ENCODE measurements at places on chromosomes 6 and 20.

- no peak for DNase-seq
Measured at GRCh38 chr20:40770564-40771307, 81.7 kb upstream of the MAFB start.

DNA sequence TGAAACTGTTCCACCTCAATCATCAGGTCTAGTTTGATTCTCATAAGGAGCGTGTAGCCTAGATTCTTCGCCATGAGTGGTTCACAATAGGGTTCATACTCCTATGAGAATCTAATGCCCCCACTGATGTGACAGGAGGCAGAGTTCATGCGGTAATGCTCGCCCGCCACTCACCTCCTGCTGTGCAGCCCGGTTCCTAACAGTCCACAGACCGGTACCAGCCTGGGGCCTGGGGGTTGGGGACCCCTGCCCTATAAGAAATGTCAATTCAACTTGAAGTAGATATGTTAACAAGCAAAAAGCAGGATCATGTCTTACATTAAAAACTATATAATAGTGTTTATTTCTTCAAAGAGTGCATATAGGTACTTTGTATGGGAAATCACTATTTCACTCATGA is 216.5 kb downstream of the COL19A1 start:
- DNase-seq: no peak

- DNase-seq: no peak
Measured at GRCh38 chr20:41392295-41392694, 25.7 kb upstream of the EMILIN3 start.

- no peak for DNase-seq
Measured at GRCh38 chr6:5751525-5752390, 255.0 kb downstream of the NRN1 start.

- DNase-seq: no peak
Measured at GRCh38 chr6:35410131-35410530, 42.0 kb upstream of the FANCE start.

DNA sequence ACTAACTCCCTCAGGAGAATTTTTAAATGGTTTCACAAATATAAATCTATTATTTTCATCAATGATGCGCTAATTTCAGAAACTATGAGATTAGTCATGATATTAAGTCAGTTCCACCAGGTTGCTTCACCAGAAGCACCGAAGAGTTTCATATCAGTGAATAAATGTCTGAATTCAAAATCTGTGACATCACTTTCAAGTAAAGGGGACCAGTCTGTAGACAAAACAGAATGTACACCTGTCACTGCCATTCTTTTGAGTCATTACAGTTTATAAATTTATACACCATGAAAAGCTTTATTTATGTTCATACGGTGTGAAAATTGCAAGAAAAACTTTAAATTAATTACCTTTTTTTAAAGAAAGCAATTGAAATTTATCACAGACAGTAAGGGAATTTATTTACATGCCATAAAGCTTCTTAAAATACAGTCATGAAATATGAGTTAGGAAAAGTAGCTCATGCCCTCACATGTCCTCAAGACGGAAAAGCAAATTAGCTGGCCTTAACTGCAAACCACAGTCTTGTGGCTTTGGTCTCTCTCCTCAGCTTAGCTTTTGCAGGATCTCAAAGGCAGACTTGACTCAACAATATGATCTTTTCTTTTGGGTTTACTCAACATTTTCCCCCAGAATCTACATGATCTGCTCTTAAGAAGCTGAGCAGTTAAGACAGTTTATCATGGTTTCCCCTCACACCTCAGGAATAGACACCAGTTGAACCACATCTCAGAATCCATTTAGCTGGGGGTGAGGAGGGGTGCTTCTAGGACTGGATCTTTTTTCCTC is 177.7 kb upstream of the MCHR2 start:
- no peak for DNase-seq

DNA sequence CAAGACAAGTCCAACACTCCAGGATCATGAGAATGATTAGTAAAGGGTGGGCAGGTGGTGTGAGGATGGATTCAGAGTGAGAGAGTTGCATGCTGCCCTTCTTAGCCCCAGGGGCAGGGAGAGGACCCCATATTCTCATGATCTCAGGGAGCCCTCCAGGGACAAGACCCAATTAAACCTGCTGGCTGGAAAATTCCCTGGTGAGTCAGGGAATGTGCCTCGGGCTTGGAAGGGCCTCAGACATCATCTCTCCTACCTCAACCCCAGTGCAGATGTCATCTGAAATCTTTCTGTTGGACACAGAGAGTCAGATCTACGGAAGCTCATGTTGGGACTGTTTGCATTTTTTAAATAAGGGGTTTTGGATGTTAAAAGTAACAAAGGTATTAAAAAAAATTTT is 9.2 kb upstream of the SIRPD start:
- no peak for DNase-seq

DNA sequence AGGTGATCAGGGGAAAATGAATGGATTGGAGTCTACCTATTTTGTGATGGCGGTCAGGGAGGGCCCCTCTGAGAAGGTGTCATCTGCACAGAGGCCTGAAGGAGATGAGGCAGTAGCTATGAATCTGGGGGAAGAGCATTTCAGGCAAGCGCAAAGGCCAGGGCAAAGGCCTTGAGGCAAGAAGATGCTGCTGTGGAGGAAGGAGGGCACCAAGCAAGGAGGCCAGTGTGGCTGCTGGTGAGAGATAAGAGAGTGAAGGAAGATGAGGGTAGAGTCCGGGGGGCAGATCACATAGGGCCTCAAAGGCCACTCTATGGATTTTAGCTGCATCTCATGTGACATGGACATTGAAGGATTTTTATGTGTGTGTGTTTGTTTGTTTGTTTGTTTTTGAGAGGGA is 20.6 kb upstream of the CSNK2A1 start:
- DNase-seq: no peak

DNA sequence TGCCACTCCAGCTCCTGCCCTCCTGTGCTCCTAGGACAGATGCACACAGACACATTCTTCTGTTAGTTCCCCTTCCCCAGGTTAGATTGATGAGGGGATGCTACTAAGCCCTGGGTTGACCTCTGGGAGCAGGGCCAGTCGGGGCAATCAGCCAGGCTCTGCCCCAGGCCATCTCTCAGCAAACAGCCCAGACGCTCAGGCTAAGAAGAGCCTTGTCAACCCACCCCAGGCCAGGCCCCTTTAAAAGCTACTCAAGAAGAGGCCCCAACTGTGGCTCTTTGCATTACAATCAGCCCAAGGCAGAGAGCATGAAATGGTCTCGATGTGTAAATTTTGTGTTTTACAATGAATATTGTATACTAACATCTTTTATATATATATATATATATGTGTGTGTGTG is 107.4 kb downstream of the TFAP2A start:
- no peak for DNase-seq

DNA sequence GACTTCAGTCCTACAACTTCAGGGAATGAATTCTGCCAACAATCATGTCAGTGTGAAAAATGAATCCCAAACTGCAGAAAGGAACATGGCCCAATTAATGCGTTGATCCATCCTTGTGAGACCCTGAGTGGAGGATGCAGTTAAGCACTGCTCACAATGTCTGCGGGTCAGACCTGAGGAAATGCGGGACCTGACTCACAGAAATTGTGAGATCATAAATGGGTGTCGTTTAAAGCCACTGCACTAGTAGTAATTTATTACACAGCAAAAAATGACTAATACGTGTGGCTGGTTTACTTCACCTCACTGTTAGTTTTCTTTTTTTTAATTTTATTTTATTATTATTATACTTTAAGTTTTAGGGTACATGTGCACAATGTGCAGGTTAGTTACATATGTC is 505.0 kb downstream of the PRKN start:
- DNase-seq: no peak

DNA sequence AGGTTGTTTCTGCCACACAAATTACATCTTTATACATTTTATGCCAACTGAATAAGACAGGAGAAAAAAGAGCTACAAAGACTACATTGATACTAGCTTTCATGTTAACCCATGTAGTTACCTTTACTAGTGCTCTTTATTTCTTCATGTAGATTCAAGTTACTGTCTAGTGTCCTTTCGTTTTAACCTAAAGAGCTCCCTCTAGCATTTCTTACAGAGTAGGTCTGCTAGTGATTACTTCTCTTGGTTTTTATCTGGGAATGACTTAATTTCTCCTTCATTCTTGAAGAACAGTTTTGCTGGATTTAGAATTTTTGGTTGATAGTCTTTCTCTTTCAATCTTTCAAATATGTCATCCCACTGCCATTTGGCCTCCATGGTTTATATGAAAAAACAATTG is 21.2 kb upstream of the NOP56 start:
- DNase-seq: no peak

GRCh38 chr6:145588981-145589380 is 146.3 kb downstream of the EPM2A start:
- DNase-seq: no peak

DNA sequence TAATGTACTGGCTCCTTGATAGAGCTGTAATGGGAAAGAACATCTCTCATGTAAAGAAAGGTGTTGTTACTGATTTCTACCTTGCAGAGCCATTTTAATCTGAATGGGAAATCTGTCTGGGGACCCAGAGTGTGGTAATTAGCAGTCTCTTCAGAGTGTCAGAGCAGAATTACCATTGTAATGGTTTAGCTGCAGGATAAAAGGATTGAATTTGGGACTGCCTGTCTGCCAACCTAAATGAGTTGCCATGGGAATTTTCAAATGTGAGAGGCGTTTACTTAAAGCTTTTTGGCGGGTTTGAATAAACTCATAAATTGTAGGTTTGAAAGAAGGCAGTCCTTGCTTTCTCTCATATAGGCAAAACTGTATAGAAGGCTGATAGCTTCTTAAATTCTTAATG is 128.8 kb downstream of the QKI start:
- DNase-seq: no peak

GRCh38 chr20:4088766-4089165 is 73.4 kb upstream of the RNF24 start:
- DNase-seq: no peak

- DNase-seq: no peak
Measured at GRCh38 chr6:34476921-34477320, 11.0 kb downstream of the PACSIN1 start.

DNA sequence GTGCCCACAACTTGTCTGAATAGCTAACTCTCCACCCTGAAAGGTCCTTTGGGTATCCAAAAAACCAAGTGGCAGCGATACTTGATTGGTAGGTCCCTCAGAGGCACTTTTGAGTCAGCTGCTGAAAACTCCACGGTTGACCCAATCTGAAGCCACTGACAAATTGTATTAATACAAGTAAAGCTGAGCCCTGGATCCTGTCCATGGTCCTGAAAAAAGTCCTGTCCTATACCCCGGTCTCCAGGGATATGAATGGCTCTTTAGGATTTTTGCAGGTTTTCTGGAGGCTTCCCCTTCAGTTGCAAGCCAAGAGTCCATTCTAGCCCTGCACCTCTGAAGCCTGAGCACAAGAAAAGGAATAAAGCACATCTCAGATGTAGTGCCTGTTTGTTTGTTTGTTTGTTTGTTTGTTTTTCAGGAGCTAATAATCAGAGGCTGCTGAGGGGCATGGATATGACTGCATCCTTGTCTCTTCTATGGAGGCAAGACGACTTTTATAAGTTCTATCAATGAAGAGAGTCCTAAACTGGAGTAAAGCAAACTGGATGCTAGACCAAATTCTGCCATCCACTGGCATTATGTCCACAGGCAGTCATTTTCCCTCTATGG is 1.7 kb upstream of the SLC12A5 start:
- no peak for DNase-seq

DNA sequence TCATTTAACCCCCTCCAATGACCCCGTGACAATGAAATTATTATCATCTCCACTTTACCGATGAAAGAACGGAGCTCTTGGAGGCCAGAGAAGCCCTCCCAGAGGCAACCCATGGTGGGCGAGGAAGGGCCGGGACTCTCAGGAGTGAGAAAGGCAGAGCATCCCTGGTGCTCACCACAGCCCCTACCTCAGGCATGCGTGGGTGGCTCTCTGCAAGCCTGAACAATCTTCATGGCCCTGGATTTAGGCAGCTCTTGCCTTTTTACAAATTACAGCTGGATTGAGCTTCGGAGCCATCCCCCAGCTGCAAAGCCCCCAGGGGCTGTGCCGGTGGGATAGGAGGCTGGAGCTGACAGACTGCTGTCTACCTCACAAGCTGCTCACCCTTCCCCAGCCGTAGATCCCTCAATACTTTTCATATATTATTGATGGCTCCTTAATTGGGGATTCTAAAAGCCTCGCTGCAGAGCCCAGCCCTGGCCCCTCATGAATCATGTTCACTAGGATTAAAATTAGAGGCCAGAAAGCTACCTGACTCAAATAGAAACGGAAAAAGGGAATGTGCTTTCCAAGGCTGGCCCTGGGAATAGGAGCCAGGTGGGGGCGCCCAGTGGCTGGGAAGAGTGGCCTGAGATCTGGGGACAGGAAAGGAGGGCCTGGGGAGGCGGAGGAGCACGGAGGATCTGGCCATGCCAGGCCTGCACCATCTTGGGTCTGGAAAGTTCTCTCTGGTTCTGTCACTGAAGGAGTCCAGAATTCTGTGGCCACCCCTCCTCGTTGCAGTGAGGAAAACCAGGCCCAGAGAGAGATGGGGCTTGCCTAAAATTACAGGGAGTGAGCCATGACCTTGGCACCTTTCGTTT is 29.1 kb downstream of the CPNE5 start:
- no peak for DNase-seq

- DNase-seq: no peak
Measured at GRCh38 chr6:5292154-5292553, 30.8 kb downstream of the FARS2 start.

DNA sequence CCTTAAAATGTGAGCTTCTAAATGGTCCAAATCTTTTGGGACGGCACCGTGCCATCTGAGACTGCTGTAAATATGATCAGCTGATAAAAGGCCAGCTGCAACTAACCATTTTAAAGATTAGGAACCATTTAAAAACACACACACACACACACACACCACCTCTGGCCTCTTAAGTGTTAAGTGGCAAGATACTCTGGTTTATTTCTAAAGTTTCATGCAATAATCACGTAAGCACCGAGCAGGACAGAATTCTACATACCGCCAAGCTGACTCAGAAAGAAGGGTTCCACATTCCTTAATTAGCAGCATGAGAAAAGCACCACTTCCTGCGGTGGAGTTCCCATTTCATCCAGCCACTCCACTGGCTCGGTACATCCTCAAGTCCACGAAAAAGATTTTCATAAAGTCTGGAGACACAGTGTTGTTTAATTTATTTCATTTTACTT is 17.8 kb upstream of the ZNF217 start:
- DNase-seq: no peak

GRCh38 chr20:53793783-53794383 is 200.2 kb upstream of the ZNF217 start:
- DNase-seq: no peak
